ENCODE measurements at places on chromosomes 2 and 18. TPM values are rescaled to one million over a fixed set of nuclear protein-coding genes. Genes with fewer than 3 reads are reported as not detected.

DNA sequence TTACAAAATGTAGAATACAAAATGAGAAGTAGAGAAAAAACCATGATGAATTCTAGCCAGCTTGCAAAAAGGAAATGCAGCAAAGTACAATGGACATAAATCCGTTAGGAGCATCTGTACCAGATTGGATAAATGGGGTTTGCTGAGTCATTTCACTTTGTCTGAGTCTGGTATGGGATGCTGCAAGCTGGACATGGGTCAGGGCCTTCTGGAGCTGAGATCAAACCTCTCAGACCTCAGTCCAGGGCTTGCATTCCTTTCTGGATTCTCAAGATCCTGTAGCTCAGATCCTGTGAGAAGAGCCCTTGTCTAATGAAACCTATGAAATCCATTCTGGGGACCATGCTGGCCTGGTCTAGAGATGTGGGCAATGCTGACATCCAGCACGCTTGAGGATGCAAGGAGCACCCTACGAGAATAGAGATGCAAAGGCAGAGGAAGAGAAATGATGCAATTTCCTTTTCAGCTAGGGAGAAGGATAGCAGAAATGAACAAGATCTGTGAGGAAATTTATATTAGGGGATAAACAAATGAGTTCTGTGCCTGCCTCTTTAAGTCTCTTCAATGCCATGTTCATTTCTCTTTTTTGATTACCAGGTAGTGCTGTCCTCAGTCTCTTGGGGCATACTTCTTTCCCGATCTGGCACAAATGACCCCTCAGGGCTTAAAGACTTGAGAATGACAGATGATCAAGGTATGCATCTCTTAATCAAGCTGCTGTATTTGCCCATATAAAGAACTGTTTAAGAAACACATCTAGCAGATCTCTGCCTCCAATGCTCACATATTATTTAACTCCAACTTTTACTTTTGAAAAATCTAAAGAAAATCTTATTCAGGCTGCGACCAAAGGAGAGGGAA lies 230.4 kb downstream of the MEIS1 start:
- peak; percentile 2 for DNase-seq

DNA sequence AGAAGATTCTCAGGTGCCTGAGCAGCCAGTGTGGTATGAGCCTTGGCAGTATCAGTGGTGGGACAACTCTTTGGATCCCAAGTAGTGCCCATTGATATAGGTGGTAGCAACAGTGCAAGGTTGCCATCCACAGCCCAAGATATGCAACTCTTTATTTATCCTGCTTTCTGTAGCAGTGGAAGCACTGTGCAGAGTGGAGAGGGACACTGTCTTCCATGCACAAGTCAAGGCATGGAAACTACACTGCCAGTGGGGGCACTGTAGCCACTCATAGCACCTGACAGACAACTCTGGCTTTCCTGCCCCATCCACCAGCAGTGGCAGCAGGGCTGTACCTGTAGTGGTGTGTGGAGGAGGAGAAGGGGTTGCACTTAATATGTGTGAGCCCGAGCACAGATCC lies 409.6 kb upstream of the TMEFF2 start:
- DNase-seq: no peak

DNA sequence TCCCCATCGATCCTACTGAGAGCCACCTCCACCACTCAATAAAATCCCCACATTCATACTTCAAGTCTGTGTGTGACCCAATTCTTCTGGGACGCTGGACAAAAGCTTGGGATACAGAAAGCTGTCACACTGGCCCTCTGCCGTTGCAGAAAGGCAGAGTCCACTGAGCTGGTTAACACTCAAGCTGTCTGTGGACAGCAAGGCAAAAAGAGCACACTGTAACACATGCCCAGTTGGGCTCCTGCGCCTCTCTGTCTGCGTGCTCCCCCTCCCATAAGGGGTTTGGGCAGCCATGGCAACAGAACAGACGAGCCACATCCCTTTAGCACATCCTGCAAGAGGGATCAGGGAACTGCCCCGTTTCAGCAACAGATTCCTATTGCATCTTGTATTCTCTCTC lies 106.9 kb upstream of the RGPD4 start:
- no peak for DNase-seq

DNA sequence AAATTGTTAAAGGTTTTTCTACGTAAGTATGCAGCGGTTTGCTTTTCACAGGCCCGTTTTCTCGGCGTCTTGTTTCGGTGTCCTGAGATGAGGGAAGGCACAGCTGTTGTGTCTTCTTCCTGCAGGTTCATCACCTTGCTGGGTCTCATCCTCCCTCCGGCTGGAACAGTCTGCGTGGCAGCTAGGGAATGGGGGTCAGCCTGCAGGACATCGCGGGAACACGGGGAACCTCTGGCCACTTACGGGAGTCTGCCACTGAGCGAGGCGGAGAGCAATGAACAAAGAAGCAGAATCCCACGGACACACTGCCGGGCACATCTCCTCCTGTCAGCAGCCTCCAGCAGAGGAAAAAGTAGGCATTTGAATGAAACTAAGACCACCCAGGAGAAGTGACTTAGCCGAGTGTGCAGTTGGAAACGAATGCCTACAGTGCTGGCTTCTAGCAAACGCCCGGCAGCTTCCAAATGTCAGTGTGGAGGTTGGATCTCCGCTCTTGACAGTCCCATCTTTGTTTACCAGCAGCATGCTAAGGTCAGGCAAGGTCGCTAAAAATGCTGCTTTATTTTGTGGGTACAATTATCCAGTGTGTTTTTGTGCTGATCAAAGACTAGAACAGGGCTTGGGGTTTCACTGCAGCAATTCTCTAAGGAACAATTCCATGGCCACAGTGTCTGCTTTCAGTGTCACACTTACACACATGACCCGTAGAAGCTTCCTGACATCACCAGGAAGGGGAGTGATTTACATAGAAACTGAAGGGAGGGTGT lies 109.8 kb upstream of the SEC11C start:
- no peak for DNase-seq

GRCh38 chr18:6954501-6954900 lies 163.1 kb downstream of the LAMA1 start:
- no peak for DNase-seq

DNA sequence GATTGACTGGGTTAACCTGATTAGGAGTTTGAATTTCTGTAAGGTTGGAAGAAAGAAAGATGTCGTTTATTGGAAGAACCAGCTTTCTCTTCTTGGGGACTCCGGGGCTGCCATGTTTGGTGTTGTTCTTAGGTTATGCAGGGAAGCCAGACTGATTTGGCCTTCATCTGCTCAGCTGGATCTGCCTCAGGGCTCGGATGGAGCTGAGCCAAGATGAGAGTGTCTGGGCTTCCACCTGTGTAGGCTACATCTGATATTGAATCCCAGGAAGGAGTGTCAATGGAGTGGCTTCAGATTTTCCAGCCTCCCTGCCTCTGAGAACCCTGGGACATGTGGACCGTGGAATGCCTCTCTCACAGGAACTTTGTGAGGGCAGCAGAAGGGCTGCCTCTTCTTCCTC lies 126.1 kb downstream of the WDSUB1 start:
- no peak for DNase-seq

- no peak for DNase-seq
Measured at GRCh38 chr2:108287169-108287568, 1.5 kb upstream of the SULT1C2 start.

DNA sequence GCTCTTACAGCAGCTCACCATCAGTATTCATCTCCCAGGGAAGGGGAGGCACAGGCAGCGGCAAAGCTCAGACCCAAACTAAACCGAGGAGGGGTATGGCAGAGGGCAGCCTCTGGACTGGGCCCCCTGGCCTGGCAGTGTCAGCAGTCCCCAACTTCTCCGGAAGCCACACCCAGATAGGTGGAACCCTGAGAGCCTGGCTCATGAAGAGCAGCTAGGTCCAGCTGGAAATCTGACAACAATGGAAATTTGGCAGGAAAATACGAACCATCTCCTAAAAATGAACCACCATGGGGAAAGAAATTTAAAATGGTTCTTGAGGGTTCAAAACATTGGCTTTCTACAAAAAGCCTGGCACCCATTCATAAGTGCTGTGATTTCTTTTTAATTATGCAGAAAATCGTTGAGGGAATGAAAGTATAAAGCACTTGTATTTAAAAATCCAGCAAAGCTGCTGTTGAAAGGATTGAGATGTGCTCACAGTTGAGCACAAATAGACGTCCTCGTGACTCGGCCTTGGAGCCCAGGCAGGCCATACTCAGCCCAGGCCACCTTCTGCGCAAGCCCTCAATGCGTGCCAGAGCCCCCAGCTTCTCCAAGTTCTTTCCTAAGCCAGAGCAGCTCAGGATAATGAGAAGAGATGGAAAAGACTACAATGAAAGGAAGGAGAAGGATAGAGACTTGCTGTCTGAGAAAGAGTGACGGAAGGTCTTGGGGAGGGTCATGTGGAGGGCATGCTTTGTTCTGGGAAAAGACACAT lies 93.0 kb downstream of the COL6A3 start:
- no peak for DNase-seq

DNA sequence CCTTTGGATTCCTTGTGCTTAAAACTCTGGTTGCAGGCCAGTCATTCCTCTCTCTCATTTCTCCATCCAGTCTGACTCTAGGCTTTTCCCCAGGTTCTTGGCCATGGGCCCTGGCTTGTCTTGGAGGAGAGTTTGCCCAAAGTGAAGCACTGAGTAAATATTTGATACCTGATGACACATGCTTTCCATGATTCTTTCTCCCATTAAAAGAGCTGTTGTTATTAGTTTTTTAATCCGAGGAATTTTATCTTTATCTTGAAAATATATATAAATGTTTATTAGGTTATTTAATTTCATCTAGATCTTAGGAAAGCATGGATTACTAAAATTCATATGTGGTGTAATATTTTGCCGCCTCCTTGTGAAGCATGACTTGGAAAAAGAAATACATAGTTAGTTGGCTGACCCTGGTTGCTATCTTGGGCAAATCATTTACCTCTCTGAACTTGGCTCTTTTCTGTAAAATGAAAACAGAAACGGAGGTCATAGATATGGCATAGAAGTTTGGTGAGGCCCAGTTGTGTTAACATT lies 650.1 kb downstream of the SLC4A3 start:
- DNase-seq: peak; percentile 60

DNA sequence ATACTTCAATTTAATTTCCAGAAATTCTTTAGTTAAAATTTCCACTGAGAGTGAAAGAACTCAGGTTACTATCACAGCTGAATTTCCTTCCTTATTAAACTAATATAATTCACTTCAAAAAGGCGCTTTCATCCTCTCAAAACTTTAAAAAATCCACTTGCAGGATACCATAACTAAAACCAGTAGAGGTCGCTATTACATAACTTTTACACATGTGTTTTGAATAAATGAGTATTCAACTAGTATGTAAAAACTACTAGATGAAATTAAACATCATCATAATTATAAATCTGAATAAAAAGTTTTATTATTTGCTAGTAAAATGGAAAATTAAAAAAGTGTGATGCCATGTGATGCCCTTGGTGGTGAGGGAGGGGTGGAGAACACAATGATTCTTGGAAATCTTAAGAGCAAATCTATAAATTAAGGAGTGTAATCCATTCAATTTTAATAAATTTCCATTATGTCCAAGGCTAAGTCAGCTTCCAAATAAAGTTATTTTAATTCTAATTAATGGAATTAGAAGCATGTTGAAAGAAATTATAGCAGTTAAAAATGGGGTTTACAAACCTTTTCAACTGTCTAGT lies 61.4 kb downstream of the SOS1 start:
- peak; percentile 18 for DNase-seq

DNA sequence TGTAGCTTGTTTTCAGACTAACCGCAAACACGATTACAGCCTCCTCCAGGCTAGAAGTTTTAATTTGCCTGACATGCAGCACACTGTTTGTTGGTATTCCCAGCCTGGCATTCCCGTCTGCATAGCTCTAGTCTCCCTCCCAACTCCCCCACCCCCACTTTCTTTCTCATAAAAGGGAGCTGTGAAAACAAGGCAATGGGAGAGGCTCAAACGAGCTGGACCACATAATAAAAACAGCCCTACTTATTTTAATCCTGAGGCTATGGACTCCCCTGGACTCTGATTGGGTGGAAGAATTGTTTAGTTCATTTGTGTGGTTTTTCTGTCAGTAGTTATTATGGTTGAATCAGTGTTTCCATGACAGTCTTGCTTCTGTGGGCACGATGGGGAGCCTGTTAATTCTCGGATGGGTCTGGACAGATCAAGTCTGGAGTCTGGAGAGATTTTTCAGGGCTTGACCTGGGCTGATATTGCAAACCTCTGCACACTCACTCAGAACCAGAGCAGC lies 1.2 kb downstream of the STON1 start:
- DNase-seq: peak; percentile 35

DNA sequence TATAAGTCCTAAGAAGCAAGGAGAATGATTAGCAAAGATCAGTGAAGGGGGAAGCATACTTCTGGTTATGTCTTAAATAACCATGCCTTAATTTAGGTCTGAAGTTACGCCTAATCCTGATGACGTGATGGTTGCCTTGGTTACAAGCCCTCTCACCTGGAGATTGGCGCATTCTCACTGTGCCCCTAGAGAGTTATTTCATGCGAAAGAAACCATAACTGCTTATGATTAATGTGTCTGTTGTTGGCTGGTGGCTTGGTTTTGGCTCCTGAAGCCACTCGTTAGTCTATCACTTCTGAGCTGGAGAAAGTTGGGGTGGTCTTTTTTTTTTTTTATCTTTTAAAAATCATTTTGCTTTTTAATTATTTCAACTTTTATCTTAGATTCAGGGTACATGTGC lies 47.0 kb downstream of the TNFRSF11A start:
- no peak for DNase-seq

DNA sequence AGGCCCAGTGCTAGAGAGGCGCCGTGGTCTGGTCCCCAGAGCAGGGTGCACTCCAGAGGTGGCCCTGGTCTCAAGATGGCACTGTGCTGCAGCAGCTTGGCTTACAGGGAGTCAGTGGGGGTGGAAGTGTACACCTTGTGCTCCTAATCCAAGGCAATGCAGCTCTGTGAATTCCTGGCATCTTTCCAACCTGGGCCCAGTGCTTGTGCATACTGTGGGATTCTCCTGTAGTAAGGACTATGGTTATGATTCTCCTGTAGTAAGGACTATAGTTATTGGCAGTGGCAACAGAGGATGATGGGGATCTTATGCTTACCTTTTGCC lies 616.7 kb upstream of the REG3G start:
- no peak for DNase-seq

DNA sequence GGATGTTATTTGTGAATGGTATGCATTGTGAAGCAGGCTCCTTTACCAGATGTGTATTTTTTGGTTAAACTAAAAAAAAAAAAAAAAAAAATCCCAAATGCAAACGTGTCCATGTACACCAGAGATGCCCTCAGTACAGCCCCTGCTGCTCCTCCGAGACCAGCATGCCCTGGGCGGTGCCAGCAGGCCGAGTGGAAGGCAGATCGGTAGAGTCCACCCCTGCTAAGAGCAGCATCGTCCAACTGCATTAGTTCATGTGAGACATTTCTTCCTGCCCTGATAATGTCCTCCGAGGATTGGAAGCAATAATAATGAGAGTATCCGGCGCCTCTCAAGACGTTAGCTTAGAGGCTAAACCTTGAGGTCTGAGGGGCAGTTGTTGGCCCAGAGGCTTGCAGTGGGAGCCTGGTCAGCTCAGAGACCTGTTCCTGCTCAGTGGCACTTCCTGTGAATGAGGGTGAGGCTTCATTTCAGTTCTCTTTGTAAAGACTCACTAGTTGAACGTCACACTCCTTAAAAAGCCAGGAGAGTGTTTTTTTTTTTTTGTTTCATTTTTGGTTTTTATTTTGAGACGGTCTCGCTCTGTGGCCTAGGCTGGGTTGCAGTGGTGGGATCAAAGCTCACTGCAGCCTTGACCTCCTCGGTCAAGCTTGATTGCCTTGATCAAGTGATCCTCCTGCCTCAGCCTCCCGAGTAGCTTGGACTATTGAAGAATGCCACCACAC lies 5.6 kb downstream of the SLC66A3 start:
- no peak for DNase-seq

The HOXD9 gene
- total RNA-seq: 9.5 TPM

The NAT8 gene
- not detected for total RNA-seq

The ACP1 gene
- 216 TPM for total RNA-seq

The ALKAL2 gene
- 2.0 TPM for total RNA-seq

The CYP27A1 gene
- total RNA-seq: not detected

The PSMA8 gene
- total RNA-seq: not detected

The VWC2L gene
- not detected for total RNA-seq
